Stimulated activated CD4-positive, alpha-beta T cell treated with anti-CD3 and anti-CD28 coated beads, Interleukin-2, amount 100 ng/mL, for 4 hours (primary cell): ENCODE measurements at places on chromosomes 3 and 15.

GRCh38 chr3:172354931-172355499, 93.2 kb downstream of the GHSR start:
- DNase-seq, result no peak

- DNase-seq, result no peak
Measured at GRCh38 chr3:64666171-64666588, 21.6 kb downstream of the ADAMTS9 start.

DNA sequence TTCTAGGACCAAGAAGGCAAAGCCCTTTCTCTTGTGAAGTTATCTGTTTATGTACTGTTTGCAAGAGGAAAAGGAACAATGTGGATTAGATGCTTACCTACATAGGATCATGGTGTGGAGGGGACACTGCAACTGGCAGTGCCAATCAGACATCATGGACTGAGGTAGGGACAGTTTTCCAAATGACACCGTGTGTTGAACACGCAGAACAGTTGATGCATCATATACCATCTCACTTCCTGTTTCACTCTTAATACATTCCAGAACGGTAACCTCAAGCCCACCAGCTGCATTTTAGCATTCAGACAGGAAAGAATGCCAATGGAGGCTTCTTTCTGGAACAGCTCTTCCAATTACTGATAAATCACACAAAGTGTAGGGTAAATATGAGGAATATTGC, 397.7 kb upstream of the LMCD1 start:
- no peak for DNase-seq

DNA sequence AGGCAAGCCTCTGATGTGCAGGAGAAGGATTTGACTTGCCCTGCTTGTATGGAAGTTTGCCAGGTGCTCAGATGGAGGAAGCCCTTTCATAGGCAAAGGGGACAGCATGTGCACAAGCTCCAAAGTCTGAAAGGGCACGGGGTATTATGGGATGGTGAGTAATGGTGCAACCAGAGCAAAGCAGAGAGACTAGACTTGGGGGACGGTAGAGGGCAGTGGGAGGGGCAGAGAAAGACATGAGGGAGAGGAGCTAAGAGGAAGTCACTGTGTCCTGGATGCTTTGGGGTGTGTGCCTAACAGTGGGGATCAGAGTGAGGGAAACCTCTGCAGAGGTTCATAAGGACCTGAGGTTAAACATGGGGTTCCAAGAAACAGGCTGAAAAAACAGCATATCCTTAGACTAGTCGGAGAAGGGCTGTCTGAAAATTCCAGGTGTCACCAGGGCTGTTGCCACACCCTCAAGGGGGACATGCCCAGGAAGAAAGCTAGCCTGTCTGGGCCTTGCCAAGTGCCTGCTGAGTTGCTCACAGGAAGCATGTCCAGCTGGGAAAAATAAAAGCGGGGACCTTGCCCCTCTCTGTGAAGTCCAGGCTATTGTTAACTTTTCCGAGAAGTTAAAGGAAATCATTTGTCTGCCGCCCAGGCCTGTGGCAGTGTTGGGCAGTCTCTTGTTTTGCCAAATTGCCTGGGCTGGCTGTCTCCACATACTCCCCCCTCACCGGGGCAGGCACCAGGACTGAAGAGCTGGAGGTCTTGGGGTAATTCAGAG, 47.1 kb downstream of the HRH1 start:
- DNase-seq, result no peak

DNA sequence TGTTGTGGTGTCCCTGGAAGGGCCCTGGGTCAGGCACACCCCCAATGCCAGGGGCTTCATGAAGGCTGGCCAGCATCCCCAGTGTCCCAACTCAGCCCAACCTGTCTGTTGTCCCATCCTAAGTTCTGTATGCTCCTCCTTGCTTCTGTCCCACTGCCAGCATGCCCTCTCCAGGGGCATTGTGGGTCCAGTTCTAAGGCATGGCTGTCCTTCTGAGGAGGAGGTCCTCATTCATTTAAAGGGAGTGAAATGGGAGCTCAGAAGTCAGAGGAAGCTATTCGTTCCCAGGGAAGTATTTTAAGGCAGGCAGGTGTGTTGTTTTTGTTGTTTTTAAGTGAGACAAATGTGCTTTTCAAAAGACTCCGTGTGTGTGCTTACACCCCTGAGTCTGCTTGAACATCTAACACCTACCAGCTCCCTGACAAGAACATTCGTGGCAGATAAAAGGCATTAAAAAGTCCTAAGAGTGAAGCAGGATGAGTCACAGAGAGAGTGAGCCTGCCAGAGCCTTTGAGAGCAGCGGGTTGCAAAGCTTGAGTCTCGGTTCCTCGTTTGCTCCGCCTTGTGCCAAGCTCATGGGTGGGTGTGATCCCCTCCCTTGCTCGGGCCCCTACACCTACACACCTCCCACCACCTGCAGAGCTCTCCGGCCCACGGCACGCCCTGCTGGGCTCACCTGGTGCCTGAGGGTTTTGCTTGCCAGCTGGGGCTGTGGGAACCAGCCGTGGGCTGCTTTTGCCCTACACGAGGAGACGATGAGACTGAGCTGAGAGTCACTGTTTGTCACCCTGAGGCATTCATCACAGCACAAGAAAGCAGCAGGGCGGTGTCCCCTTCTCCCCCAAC, 183.4 kb upstream of the TOPAZ1 start:
- peak; percentile 70 for DNase-seq

DNA sequence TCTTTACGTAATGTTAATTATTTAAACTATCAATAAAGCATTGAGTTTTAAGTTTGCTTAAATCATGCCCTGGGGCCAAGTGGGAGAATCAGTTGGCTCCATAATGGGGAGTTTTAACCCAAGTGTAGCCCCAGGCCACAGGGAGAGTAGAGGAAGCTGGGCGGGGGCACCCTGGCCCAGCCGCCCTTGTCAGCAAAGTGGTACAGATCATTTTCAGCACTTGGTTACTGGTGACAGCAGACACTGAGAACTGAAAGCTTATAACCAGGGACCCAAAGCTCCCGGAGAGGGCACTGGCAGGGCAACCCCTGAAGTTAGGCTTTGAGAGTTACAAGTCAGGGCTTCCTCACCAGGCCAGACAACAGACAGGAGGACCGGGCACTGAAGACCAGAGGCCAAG, 90.6 kb downstream of the SEMA5B start:
- DNase-seq, result no peak

- no peak for DNase-seq
Measured at GRCh38 chr15:67240235-67241131, 14.0 kb downstream of the AAGAB start.

GRCh38 chr3:29438580-29438979, 157.7 kb downstream of the RBMS3 start:
- DNase-seq, result no peak

- no peak for DNase-seq
Measured at GRCh38 chr3:126859415-126860246, 123.3 kb upstream of the PLXNA1 start.

- DNase-seq, result no peak
Measured at GRCh38 chr3:23002836-23003732, 200.0 kb upstream of the UBE2E2 start.

GRCh38 chr15:27339138-27339537, 368.2 kb downstream of the GABRG3 start:
- no peak for DNase-seq

GRCh38 chr15:42863572-42864239, 56.9 kb downstream of the TTBK2 start:
- no peak for DNase-seq

- no peak for DNase-seq
Measured at GRCh38 chr15:45690581-45691260, 55.9 kb downstream of the SQOR start.
